Central memory CD4-positive, alpha-beta T cell (primary cell): ENCODE measurements at places on chromosomes 16 and 17.

- no peak for DNase-seq
These were observed 10.8 kb downstream of the LYRM1 start for GRCh38 chr16:20911361-20911760.

- no peak for DNase-seq
These were observed 36.9 kb upstream of the CRISPLD2 start for GRCh38 chr16:84782846-84783245.

- DNase-seq = no peak
These were observed 86.7 kb downstream of the SHISA9 start for GRCh38 chr16:12988071-12988470.

DNA sequence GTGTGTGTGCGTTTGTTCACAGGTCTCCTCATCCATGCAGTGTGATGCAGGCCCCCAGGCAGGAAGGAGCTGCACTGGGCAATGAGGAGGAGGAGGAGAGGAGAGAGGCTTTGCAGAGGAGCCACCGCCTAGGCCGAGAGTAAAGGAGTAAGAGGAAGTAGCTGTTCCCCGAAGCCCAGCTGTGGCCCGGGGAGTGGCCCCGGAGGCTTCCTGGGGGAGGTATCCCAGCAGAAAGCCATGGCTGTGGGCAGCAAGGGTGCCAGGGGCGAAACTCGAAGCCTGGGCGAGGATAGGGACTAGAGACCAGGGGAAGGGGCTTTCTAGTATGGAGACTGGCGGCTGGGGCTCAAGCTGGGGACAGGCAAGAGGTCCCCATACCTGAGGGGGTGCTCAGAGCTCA, 12.2 kb downstream of the C16orf95 start:
- no peak for DNase-seq

- DNase-seq = no peak
These were observed 3.0 kb downstream of the C16orf54 start for GRCh38 chr16:29742683-29743275.

DNA sequence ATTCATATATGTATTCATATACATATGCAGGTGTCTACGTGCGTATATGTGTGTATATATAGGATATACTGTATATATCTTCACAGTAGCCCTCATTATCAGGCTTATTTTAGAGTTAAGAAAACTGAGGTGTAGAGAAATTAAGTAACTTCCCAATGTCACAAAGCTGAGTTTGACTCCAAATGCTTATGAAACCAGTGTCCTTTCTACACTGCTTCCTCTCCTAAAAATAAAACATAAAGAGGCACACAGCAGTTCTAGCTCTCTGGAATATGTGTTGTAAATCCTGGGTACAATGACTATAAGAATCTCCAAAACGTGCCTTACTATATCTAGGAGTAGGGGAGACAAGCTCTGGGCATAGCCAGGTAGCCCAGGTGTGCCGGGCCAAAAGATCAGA, 40.0 kb upstream of the CCL1 start:
- no peak for DNase-seq

DNA sequence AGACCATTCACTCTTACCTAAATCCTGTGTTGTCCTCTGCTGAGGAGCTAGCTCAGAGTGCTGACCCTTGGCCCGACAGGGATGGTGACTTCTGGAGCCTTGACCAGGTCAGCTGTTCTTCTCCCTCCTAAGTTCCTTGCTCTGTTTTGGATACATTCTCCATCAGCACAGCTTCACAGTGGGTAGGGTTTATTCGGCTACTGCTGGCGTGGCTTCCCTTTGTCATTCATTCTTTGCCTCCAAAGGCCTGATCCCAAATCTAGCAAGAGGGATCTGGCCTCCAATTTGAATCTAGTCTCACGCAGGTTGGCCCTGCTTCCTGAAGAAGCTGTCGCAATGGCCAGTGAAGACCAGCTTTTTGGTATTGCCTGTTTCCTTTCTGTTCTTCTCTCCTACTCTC, 116.6 kb downstream of the SHISA9 start:
- DNase-seq = no peak

GRCh38 chr17:37792787-37793186, 47.9 kb upstream of the HNF1B start:
- no peak for DNase-seq

DNA sequence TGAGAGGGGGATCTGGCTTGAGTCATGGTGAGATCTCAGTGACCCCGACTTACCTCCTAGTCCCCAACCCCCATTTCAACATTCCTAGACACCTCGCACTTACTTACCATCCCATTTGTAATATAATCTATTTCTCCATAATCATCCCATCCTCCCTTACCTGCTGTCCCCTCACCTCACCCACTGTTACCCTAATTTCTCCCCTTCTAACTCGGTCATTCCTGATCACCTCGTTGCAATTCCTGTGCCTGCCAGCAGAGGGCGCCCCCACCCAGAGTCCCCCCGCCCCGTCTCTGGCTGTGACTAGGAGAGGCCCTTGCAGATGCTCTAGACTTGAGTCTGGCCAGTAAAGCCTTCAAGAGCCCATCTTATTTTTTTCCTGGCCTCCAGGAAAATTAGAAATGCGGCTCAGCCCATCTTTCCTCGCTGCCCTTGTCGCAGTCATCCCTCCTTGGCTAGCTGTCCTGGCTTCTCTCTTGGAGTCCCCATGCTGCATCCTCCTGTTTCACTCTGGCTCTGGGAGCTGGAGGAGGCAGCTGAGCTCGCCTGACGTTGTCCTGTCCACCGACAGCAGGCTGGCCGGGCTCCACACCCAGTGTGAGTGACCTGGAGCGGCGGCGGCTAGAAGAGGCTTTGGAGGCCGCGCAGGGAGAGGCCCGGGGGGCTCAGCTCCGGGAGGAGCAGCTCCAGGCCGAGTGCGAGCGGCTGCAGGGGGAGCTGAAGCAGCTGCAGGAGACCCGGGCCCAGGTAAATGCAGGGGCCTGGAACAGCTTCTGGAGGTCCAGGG, 5.0 kb downstream of the TBKBP1 start:
- DNase-seq = peak; percentile 57

- DNase-seq = no peak
These were observed 21.1 kb upstream of the METRNL start for GRCh38 chr17:83058266-83058798.

- DNase-seq = no peak
These were observed 49.9 kb upstream of the MAP3K14 start for GRCh38 chr17:45366691-45367090.

GRCh38 chr16:70738083-70738977, 52.5 kb upstream of the MTSS2 start:
- peak; percentile 4 for DNase-seq

GRCh38 chr16:1355591-1355990, 3.9 kb downstream of the GNPTG start:
- DNase-seq = no peak

DNA sequence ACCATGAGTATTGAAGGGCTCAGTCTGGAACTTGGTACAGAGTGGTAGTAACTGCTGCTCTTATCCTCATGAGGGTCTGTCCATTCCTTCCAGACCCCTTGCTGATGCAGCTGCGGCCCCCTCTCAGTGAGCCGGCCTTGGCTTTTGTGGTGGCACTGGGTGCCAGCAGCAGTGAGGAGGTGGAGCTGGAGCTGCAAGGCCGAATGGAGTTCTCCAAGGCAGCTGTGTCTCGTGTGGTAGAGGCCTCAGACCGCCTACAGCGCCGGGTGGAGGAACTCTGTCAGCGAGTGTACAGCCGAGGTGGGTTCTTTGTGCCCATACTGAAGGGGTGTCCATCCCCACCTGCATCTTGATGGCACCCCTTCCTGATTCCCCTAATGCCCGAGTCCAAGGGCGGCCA, 2.0 kb downstream of the RNF40 start:
- no peak for DNase-seq
